ENCODE measurements at places on chromosomes 1 and 21. TPM values are rescaled to one million over a fixed set of nuclear protein-coding genes. Genes with fewer than 3 reads are reported as not detected.
A peak's percentile ranks its signal among the peaks of the same experiment; 100 is the strongest.

- no peak for DNase-seq
Measured at GRCh38 chr1:237961754-237962153, 71.0 kb upstream of the ZP4 start.

- DNase-seq = no peak
Measured at GRCh38 chr1:10515976-10516750, 41.4 kb downstream of the PEX14 start.

GRCh38 chr1:241776911-241777310, 71.1 kb upstream of the EXO1 start:
- no peak for DNase-seq

GRCh38 chr1:175174309-175175102, 18.1 kb downstream of the KIAA0040 start:
- no peak for DNase-seq

DNA sequence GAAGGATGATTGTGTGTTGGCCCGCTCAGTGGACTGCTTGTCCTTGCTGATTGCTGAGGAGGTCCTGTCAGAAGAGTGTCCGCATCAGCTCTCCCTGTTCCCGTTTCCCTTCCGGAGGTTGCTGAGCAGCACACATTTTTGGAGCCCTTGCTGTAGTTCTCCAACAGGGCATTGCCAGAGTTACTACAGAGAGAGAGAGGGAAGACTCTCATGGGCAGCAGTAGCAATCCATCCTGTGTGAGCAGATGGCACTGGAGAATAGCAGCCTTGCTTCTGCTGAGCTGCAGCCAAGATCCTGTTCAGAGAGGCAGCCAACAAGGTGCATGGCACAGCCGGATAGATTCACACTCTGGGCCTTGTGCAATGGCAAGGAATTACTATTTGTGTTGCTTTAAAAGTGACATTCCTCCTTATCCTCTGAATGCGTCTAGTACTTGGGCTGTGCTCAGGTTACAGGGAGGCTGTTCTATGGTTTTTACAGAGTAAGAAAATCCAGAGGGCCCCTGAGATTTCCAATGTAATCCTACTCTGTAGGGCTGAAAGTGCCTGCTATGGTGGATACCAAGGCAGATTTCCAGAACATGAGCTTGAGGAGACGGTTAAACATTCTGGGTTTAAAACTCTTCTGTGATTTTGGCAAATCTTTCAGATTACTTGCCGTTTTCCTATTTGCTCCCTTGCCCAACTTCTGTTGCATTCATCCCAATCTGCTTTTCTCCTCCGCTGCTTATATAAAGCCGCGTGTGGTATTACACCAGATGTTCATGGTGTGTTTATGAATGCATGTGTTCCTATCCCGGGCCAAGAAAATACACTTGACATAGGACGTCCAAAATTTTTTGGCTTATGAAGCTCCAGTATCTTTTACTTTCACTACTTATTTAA, 27.4 kb downstream of the AK4 start:
- DNase-seq = peak; percentile 33

DNA sequence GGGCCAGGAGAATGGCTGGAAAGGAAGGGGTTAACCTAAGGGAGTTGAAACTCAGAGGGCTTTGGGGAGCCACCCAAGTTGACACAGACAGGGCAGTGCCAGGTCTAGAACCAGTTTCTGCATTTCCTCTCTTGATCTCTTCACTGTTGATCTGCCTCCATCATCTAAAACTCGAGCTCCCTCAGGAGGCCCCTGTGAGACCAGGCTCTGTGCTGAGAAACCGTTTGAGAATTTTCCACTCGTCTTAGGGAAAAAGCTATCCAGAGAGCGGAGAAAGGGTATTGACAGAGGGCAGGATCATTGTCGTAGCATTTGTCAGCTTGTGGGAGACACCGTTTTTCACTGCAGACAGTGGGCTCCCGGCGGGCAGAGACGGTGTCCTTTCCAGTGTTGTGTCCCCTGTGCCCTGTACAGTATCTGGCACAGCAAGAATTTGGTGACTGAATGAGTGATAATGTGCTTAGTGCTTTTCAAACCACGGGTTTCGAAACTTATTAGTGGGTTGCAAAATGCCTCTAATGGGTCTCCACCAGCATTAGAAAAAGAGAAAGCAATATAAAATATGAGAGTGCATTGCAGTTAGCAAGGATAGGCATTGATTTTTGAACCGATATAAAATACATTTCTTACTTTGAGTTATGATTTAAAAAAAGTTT, 31.1 kb downstream of the PROK1 start:
- DNase-seq = no peak

DNA sequence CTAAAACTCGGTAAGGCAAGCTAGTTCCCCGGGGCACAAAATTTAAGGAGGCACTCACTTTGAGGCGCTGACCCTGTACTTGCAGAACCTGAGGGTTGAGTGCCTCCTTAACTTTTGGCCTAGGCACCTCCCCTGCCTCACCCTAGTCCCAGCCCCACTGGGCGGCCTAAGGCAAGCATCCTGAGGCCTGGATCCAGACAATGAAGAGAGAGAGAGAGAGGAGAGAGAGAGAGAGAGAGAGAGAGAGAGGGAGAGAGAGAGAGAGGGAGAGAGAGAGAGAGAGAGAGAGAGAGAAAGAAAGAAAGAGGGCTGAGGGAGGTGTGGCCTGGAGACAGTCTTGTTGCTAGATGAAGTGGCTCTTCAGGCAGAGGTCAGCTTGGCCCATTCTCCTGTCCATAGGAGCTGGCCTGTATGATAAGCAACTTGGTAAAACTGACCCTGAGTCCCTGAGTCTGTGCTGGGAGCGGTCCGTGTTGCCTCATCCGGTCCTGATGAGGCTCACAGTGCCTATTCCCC, 7.4 kb upstream of the LRRN2 start:
- DNase-seq = no peak

- DNase-seq = no peak
Measured at GRCh38 chr21:38851101-38851500, 45.4 kb downstream of the ETS2 start.

- no peak for DNase-seq
Measured at GRCh38 chr1:109897259-109897955, 13.2 kb upstream of the CSF1 start.

DNA sequence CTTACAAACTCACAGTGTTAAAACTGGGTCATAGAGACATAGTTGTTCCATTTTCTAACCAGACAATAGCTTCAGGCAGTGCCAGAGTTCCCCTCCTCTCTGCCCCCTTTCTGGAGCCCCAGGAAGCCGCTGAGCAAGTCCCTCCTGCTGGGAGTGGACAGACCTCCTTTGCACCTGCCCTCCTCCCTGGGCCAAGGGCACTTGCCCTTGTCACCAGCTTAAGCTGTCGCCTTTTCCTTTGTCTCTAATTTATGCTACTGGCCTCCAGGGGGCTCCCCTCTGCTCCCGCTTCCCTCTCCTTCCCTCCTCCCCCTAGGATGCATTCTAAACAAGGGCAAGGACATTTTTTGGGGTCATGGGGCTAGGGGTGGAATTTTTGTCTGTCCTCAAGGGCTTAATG, 182.4 kb downstream of the MIS18A start:
- no peak for DNase-seq

- no peak for DNase-seq
Measured at GRCh38 chr1:1337793-1338147, 6.7 kb downstream of the TAS1R3 start.

DNA sequence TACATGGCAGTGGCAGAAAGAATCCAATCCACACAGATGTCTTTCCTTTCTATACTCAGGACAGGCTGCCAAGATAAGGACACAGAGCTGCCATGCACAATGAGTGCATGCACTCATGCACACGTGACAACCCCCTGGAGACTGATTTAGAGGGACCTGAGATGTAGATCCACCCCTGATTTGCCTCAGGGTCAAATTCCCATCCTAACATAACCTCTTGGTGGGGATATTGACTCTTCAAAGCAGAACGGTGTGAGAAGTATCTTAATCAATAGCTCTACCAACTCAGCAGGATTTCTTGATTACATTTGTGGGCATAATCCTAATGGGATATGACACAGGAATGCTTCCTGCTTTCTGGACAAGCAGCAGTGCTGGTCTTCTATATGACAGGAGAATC, 125.2 kb upstream of the DSCAM start:
- no peak for DNase-seq

DNA sequence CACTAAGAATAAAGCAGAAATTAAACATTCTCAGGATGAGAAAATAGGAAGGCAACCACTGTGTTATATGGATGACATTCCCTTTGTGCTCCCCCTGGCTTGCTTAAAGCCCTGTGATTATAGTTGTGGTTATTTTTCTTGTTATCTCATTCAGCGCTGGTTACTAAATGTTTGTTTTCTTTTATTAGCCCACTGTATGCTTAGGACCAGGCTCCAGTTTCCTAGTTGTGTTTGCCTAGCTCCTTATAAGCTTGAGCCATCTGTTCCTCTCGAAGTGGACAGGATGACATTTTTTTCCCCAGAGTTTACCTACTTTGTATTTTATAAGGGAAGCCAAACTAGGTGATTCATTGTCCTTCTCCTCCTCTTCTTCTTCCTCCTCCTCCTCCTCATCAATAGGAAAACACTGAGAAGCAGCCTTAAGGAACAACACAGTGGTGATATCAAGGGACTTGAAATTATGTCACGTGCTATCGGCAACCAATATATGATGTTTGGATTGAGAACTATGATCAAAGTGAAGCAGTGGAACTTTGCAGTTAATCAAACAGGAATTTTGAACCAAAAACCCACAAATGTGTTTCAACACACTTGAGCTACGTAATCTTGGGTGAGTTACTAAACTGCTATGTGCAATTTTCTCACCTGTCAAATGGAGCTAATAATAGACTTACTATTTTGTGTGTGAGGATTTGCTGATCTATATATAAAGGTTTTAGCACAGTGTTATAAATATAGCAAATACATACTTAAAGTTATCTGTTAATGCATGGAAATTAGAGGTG, 35.1 kb upstream of the RGS7 start:
- DNase-seq = no peak

- DNase-seq = no peak
Measured at GRCh38 chr1:24385160-24385940, 28.2 kb downstream of the STPG1 start.

DNA sequence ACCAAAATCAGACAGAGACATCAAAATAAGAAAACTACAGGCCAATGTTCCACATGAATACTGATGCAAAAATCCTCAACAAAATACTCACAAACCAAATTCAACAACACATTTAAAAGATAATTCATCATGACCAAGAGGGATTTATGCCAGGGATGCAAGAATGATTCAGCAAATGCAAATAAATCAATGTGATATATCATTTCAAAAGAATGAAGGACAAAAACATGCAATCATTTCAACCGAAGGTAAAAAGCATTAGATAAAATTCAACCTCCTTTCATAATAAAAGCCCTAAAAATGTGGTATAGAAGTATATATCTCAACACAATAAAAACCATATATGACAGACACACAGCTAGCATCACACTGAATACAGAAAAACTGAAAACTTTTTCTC, 81.5 kb upstream of the LYPLAL1 start:
- DNase-seq = peak; percentile 83

DNA sequence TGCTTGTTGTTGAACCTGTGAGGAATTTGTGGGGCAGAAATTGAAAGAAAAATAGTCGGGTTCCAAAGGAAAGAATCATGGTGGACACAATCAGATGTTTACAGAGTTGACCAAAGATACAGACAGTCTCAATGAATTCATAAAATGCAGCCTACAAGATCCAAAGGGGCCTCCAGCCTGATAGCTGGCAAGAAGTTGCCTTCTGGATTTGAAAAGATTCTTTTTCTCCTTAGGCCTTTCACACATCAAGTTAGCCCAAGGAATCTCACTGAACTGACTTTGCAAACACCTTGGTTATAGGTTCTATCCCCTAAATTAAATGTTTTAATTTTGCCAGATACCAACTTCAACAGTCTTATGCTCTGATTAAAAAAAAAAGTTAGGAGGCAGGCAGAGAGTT, 21.5 kb downstream of the SLAMF1 start:
- DNase-seq = no peak

DNA sequence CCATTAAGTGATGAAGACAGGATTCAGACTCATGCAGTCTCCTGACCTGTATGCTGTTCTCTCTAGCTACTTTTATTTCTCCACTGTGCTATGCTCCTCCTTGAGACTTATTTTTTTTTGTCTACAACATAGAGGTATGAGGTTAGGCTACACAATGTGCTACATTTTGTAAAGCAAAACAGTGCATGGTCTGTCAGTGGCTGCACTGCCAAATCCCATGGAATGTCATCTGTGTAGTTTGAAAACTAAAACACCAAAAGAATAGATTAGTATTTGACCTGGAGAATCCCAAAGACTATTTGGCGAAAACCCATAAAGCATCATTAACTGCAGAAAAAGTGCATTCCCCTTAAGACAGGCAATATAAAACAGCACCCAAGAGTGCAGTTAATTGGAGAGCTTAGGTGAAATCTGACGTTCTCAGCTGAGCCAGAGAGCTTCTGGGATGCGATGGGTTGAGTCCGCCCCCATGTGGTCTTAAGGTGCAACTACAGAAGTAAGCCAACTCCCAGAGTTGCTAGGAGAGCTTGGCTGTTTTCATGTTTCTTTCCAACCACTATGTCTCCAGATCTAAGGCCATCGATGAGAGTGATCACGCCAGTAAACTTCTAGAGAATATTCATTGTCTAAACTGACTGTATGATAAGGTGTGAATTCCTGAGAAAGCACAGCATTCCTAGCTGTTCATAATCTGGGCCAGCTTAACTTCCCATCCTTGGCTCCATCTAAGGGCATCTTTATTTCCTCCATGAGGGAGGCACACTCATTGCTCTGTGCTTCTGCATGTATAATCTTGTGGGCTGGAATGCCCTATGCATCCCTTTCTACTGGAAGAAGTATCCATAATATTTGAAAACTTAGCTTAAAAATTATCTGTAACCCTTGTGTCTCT, 20.7 kb upstream of the CYP2J2 start:
- DNase-seq = peak; percentile 75

DNA sequence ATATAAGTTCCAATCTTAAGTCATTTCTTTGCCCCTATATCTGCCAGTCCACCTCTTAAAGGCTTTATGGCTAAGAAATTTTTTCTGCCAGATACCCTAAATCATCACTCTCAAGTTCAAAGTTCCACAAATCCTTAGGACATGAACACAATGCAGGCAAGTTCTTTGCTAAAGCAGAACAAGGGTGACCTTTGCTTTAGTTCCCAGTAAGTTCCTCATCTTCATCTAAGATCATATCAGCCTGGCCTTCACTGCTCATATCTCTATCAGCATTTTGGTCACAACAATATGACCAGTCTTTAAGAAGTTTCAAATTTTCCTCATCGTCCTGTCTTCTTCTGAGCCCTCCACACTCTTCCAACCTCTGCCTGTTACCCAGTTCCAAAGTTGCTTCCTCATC, 402.2 kb upstream of the RUNX1 start:
- DNase-seq = no peak

- DNase-seq = no peak
Measured at GRCh38 chr1:163230827-163231226, 28.1 kb upstream of the RGS5 start.

- no peak for DNase-seq
Measured at GRCh38 chr21:40235528-40235927, 368.3 kb downstream of the PCP4 start.

The ADORA1 gene
- total RNA-seq = 1.5 TPM

The GCSAML gene
- not detected for total RNA-seq

The SLC25A44 gene
- total RNA-seq = 5.4 TPM

The GPR89B gene
- total RNA-seq = 19.0 TPM

The SLC30A1 gene
- 45.2 TPM for total RNA-seq

The DCDC2B gene
- not detected for total RNA-seq

The ID3 gene
- total RNA-seq = 9.9 TPM
